ENCODE measurements at places on chromosomes 2 and 18. TPM values are rescaled to one million over a fixed set of nuclear protein-coding genes. Genes with fewer than 3 reads are reported as not detected.

The COLEC11 gene
- total RNA-seq: 7.3 TPM

DNA sequence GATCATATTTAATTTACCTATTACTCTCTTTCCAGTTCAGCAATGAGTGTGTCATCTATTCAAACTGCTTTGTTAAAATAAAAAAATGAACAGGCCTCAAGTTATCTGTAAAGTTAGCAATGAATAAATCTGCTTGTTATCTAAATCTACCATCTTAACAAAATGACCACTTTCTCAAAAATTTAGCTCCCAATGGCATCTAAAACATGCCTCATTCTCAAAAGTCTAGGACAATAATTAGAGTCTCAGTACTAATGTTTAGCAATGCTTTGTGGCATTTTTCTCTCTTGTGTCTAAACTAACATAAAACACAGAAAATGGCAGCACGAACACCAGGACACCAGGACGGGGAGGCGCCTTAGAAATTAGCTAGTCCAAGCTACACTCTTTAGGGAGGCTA lies 3.6 kb upstream of the ASAP2 start:
- no peaks in the 10 kb centered on the region for H3K36me3 ChIP-seq
- no peak for DNase-seq
- H3K4me1 ChIP-seq: peaks cover 17% of the 10 kb centered on the region
- H3K27me3 ChIP-seq: no peaks in the 10 kb centered on the region

The GAREM1 gene
- 11.6 TPM for total RNA-seq

- H3K4me1 ChIP-seq: peaks cover 14% of the 10 kb centered on the region
- DNase-seq: no peak
- H3K27ac ChIP-seq: no peak overlapping the region
- H3K27me3 ChIP-seq: no peaks in the 10 kb centered on the region
- no peaks in the 10 kb centered on the region for H3K36me3 ChIP-seq
Observed at GRCh38 chr18:48656582-48656981, 117.8 kb downstream of the CTIF start.

DNA sequence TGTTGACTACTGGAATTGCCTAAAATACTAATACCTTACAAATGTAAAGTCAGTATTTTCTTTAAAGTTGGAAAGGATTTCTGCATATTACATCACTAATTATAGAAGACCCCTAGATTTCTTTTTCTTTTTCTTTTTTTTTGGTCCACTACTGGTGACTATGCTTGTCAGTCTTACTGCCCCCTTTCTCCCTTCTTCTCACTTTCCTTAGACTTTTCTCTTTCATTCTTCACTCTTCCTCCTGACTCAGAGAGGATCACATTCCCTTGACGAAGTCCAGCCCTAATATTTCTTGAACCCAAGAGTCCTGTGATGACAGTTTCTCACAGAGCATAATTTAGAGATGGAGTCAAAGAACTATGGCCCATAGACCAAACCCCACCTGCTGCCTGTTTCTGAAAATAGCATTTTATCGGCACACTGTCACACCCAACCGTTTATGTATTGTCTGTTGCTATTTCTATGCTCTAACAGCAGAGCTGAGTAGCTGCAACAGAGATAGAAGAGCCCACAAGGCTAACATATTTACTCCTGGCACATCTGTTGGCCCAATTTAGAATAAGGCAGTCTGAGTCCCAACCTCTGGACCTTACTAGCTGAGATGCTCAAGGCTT lies 40.6 kb upstream of the RIOK3 start:
- DNase-seq: no peak
- no peaks in the 10 kb centered on the region for H3K36me3 ChIP-seq
- H3K4me1 ChIP-seq: no peaks in the 10 kb centered on the region
- no peak overlapping the region for H3K4me3 ChIP-seq
